ENCODE measurements at places on chromosomes 13 and 19.

GRCh38 chr13:29935309-29935981, 85.0 kb upstream of the UBL3 start:
- no peak for DNase-seq

- DNase-seq: peak; percentile 80
Measured at GRCh38 chr13:46551410-46552302, 1.3 kb upstream of the LRCH1 start.

DNA sequence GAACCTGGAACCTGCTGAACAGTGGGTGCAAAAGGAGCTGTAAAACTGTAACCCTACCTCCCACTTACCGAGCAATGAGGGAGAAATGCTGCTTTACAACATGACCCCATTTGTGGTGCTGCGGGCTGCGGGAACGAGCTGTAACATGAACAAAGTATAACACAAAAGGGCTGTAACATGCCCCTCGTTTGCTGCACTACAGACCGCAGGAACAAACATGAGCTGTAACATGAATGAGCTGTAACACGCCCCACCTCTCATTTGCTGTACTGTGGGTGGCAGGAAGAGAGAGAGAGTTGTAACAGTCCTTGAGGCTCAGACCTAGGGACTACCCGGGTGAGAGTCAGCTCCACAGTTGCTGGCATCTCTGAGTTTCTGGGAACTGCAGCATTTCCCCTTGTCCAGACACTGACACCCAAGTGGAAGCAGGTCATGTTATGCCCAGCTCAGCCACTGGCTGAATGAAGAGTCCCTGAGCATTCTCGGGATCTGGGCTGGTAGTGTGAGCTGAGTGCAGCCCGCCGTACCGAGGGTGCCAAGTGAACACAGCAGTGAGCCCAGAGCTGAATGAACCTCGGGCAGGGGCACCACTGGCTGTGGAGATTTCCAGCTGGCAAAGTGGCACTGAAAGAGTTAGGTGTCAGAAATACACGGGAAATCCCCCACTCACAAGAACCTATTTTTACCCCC, 1385.3 kb upstream of the SPRY2 start:
- DNase-seq: no peak

DNA sequence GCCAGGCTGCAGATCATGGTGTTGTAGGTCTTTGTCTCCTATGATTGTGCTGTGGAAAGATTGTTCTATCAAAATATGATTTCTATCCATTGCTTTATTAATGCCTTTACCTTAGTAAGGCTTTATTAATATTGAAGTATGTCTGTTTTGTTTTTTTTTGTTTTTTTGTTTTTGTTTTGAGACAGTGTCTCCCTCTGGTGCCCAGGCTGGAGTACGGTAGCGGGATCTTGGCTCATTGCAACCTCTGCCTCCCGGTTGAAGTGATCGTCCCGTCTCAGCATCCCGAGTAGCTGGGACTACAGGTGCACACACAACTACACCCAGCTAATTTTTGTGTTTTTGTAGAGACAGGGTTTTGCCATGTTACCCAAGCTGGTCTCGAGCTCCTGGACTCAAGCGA, 7.7 kb downstream of the IRGC start:
- no peak for DNase-seq

DNA sequence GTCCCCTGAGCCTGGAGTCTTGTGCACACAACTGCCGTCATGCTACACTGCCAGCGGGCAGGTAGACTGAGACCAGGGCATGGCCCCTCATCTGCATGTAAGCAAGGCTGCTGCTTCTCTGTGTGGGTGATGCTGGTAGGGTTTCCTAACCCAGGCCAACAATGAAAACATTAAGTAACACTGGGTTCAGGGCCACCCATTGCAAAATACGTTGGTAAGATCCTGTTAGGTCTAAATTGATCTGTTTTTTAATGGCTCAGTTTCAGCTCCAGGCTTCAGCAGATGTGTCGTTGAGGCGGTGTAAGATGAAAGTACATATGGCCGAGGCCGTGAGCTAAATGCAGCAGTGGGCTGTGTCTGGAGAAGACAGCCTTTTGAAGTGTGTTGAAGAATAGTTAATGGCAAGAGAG, 383.4 kb downstream of the IRS2 start:
- DNase-seq: no peak

DNA sequence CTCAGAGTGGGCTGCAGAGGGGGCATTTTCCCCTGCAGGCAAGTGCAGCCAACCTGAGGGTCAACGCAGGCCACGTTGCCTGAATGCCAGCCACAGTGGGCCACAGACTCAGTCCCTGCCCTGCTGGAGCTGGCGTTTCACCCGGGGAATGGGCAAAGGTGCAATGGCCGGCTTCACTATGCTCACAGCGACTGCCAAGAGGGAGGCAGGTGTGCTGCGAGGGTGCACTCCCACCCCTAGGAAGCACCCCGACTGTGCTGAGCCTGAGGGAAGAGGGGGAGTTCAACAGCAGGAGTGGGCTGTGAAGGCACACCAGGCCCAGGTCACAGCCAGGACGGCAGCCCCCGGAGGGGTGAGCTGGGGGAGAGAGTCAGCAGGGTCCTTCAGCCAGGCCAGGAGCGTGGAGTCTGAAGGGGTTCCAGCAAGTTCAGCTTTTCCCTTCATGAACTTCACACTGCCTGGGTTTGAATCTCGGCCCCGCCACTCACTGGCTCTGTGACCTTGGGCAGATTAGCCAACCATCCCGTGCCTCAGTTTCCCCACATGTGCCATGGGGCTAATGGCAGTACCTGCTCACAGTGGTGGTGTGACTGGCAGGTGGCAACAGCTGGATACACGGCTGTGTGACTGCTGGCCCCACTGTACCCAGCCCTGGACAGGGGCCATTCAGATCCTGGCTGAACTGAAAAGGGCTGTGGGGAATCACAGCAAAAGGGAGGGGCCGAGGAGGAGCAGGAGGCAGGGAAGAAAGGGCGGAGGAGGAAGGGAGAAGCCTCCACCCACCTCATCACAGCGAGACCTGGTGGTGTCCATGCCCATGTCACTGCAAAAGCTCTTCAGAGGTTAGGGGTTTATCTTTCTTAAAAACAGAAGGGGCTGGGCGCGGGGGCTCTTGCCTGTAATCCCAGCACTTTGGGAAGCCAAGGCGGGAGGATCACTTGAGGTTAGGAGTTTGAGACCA, 7.6 kb downstream of the TRAPPC6A start:
- no peak for DNase-seq

- peak; percentile 97 for DNase-seq
Measured at GRCh38 chr19:2469102-2469914, 6.6 kb upstream of the GADD45B start.

- DNase-seq: no peak
Measured at GRCh38 chr19:16612636-16613035, 15.4 kb downstream of the MED26 start.

DNA sequence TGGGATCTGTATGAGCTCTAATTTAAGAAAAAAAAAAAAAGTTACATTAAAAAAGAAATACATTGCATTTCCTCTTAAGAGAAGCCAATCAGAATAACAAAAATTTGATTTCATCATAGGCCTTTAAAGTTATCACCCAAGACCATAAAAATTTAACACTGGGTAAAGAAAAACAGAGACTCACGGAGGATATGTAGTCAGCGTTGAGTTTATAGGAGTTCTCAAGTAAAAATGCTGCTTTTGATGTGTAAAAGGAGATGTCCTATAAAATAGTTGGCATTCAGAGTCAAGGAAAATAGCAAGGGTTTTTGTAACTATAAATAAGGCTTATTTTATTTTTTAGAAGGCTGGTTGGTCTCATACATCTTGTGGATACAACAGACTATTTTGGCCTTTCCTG, 191.1 kb downstream of the EFNB2 start:
- DNase-seq: no peak

DNA sequence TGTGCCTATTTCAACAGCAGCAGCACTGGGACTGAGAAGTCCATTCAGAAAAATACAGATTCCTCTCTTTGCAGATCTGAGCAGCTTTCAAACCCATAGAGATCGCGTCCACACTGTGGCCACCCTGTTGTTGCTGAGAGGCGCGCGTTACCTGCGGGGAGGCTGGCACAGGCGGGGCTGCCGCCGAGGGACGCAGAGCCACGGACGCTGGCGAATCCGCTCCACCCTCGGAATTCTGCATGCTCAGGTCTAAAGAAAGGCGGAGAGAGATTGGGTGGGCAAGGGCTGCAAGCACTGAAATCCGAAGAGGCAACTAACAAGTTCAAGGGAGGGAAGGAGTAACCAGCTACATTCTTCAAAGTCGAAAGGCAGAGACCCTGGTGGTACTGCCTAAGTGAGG, 63.0 kb downstream of the RFX2 start:
- DNase-seq: no peak

GRCh38 chr19:873084-873483, 13.6 kb downstream of the CFD start:
- DNase-seq: peak; percentile 73

DNA sequence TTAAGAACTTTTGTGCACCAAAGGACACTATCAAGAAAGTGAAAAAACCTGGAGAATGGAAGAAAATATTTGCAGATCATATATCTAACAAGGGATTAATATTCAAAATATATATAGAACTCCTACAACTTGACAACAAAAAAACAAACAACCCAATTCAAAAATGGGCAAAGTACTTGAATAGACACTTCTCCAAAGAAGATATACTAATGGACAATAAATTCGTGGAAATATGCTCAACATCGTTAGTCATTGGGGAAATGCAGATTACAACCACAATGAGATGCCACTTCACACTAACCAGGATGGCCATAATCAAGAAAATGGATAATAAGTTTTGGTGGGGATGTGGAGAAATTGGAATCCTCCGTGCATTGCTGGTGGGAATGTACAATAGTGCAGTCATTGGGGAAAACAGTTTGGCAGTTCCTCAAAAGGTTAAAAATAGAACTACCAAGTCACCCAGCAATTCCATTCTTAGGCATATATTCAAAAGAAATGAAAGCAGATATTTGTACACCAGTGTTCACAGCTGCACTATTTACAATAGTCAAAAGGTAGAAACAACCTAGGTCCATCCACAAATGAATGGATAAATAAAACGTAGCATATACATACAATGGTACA, 2.2 kb upstream of the LSR start:
- DNase-seq: no peak

DNA sequence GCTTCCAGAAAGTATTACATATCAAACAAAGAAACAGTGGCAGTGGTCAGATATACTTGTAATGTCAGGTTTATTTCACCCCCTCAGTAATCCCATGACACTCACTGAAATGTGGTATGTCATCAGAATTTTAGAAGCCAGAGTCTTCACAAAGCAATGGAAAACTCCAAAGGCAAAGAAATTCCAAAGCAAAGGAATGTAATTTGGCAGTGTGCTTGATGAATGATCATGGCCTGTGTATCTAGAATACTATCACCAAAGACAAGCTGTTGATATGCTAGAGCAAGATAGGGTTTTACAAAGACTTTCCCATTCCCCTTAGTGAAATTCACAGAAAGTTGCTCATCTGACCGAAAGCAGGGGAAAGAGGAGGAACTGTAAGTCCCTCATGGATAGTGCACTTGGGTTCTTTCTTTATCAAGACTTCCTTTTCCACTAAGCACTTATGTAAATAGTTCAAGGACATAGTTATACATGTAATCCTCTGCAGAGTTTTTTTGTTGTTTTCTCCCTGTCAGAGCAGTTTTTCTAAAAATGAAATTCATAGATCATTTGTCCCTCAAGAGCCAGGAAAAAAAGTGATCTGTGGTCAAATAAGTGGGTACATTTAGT, 243.4 kb downstream of the NHLRC3 start:
- peak; percentile 40 for DNase-seq

DNA sequence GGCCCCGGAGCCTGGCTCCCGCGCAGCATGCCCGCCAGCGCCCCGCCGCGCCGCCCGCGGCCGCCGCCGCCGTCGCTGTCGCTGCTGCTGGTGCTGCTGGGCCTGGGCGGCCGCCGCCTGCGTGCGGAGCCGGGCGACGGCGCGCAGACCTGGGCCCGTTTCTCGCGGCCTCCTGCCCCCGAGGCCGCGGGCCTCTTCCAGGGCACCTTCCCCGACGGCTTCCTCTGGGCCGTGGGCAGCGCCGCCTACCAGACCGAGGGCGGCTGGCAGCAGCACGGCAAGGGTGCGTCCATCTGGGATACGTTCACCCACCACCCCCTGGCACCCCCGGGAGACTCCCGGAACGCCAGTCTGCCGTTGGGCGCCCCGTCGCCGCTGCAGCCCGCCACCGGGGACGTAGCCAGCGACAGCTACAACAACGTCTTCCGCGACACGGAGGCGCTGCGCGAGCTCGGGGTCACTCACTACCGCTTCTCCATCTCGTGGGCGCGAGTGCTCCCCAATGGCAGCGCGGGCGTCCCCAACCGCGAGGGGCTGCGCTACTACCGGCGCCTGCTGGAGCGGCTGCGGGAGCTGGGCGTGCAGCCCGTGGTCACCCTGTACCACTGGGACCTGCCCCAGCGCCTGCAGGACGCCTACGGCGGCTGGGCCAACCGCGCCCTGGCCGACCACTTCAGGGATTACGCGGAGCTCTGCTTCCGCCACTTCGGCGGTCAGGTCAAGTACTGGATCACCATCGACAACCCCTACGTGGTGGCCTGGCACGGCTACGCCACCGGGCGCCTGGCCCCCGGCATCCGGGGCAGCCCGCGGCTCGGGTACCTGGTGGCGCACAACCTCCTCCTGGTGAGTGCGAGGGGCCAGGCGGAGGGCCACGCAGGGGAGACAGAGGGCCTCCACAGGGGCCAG, at the start of gene KL:
Gene KL, plus strand, starts transcription at position 10 of the 909 bp plus-strand sequence. Its CDS starts 18 bp downstream, at position 28.
- peak; percentile 2 for DNase-seq

DNA sequence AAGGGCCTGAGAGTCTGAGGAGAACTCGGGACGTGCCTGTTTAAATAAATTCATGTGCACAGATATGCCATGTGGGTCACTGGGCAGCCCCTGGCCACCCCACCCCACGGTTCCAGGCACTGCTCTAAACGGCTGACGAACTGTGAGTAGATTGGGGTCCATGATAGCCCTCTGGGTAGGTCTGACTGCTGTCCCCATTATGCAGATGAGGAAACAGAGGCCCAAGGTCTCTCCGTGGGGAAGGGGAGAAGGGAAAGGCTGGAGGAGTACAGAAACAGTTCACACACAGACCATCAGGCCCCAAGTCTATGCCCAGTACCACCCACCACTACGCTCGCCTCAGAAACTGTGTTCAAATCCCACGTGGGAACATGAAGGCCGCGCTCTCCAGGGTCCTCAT, 14.1 kb downstream of the ZNF787 start:
- no peak for DNase-seq

DNA sequence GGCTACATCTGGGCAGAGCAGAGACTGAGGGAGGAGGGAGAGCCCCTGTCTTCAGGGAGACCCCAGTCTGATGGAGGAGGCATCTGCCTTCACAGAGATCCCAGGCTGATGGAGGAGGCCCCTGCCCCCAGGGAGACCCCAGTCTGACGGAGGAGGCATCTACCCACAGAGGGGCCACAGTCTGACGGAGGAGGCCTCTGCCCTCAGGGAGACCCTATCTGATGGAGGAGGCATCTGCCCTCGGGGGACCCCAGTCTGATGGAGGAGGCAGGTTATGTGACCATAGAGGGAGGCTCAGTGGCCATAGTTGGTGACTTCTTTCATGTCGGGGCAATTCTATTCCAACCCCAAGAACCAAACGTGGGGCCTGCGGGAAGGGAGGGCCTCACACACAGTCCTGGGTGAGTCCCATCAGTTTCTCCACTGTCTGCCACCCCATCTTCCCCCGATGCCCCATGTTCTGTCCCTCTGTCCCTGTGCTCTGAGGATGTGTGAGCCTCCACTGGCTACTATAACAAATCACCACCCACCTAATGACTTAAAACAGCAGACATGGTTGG, 14.3 kb downstream of the MISP start:
- DNase-seq: no peak

Measured in fibroblast of skin of right biceps (primary cell).